ENCODE measurements at places on chromosomes 5 and 9.

DNA sequence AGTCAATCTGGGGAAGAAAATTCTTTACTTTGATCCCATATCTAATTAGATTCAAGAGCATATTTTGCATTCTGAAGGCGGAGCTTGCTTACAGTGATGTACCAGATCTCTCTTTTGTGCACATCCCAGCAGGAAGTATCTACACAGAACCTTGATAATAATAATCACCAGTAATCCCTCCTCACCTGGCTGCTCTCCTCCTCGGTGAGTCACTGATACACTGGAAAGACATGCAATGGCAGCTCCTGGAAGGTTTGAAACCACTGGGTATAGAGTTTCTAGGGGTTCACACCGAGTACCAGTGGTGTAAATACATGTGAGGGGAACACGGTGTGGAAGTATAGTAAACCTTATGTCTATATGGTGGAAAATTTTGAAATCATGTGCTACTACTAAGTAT, 205.5 kb upstream of the TARS1 start:
- DNase-seq = no peak

DNA sequence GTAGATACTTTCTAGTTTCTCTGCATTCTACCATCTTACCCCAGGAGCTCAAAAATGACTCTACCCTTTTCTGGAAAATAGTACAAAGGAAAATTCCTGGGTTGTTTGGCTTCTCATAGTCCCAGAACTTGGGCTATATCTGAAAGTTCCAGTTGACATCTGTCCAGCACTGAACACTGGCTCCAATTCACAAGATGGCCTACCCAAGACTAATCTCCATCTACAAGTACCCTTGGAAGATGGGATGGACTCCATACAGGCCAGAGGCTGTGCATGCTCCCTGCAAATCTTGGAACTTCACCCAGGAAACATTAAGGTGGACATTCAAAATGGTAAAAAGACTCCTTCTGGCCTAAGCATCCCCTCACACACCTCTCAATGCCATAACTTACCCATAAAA, 427.1 kb downstream of the DTWD2 start:
- no peak for DNase-seq

- DNase-seq = no peak
Observed at GRCh38 chr5:164233791-164234190, 728.4 kb downstream of the MAT2B start.

GRCh38 chr5:157088342-157088990, 20.4 kb downstream of the HAVCR2 start:
- no peak for DNase-seq

GRCh38 chr9:114574438-114574837, 13.1 kb upstream of the ATP6V1G1 start:
- no peak for DNase-seq

DNA sequence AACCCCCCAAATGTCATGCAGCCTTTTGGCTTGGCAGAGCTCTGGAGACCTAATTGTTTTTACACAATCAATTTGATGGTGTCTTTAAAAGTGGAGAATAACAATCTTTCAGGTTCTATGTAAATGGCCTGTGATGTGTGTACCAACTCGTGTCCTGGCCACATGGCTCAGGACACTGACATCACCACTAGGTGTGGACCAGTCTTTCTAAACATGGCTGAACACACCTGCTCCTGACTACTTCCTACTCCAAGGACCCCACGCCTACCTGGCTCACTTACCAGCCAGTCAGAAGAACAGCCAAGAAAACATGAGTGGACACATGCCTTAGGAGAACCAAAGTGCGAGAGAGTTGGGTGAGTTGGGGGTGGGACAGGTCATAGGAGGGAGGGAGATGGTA, 71.2 kb downstream of the WDR41 start:
- no peak for DNase-seq

DNA sequence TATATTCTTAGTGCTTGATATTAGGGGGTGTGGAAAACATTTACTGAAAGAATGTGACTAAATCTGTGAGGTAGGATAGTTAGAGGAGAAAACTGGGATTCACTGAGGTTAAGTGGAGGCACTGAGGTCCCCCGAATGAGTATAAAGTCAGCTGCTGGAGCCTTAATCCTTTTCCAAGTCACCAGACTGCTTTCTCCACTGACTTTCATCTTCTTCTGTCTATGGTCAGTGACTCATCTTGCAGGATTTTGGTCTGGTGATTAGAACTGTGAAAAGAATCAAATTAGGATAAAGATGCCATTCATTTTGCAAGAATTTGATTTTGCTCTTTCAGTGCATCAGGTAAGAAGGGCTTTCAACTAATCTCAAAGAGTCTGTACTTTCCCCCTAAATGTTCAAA, 89.3 kb upstream of the ALDH1A1 start:
- no peak for DNase-seq

DNA sequence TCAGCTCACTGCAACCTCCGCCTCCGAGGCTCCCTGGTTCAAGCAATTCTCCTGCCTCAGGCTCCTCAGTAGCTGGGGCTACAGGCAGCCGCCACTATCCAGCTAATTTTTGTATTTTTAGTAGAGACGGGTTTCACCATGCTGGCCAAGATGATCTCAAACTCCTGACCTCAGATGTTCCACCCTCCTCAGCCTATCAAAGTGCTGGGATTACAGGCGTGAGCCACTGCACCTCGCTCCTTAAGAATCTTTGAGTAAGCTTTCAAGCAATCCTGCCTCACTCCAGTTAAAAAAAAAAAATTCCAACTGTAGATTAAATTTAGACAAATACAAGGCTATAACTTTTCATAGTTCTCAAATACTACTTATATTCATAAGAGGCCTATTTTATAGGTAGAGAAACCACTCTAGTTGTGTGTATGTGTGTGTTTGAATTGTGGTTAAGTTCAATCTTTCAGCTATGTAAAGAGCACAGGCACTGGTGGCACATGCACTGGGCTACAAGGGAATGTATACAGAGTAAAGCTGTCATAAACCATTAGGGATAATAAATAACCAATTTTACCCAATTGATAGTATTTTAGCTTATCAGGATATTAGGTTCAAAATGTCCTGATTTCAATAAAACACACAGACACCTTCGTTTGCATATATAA, 50.6 kb upstream of the RAPGEF6 start:
- DNase-seq = no peak

DNA sequence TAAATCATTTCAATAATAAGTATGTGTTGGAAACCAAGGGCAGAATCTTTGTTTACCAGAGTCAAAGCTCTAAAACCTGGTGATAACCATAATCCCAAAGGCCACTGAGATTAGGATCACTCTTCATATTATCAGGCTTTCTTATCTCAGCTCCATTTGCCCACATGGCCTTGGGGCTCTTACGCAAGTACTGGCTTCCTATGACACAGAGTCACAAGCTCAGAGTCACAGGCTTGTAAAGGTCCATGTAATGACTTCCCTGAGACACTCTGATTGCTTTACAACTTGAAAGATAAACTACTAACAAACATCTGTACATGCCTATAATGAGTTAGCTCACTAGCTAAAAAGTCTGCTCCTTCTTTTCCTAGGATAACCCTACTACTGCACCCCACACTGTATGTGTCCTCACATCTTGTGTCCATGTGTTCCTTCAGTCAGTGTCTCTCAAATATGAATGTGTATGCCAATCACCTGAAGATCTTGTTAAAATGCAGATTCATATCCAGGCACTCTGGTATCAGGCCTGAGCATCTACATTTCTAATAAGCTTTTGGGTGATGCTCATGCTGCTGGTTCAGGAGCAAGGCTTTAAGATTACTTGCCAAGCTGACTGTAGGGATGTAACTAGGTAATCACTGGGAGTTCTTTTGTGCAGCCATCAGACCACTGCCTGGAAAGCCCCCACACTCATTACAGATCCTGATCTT, 28.4 kb downstream of the SEMA6A start:
- DNase-seq = no peak

- no peak for DNase-seq
Observed at GRCh38 chr9:128371630-128372117, 500 bp downstream of the URM1 start.

GRCh38 chr9:76423216-76424177, 29.3 kb upstream of the RFK start:
- no peak for DNase-seq

GRCh38 chr5:16880547-16880946, 55.5 kb downstream of the MYO10 start:
- DNase-seq = no peak

DNA sequence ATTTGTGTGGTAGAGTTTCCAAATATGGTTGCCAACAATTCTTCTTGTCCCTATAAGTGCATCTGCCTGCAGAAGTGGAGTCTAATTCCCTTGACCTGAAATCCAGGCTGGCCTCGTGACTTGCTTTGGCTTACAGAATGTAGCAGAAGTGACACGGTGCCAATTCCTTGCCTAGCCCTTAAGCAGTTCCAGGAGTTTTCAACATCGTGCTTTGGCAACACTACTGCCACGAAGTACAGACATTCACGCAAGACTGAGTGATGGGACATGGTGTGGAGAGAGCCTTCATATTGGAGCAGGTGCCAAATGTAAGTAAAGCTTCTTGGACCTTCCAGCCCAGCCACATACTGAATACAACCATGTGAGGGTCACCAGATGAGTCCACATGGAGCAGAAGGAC, 92.9 kb upstream of the NEK6 start:
- DNase-seq = no peak

DNA sequence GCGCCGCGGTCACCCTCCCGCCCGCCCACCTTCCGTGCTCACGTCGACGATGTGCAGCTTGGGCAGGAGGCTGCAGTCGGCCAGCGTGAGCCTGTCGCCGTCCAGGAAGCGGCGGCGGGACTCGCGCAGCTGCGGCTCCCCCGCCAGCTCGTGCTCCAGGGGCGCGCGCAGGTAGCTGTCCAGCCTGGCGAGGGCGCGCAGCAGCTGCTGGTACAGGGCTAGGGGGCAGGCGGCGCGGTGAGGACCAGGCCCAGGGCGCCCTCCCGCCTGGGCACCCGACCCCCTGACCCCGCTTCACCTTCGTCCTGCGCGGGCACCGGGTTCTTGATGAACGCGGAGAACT, 1.5 kb downstream of the CLIC3 start:
- DNase-seq = no peak

GRCh38 chr9:83425240-83425639, 113.0 kb downstream of the FRMD3 start:
- peak; percentile 15 for DNase-seq

DNA sequence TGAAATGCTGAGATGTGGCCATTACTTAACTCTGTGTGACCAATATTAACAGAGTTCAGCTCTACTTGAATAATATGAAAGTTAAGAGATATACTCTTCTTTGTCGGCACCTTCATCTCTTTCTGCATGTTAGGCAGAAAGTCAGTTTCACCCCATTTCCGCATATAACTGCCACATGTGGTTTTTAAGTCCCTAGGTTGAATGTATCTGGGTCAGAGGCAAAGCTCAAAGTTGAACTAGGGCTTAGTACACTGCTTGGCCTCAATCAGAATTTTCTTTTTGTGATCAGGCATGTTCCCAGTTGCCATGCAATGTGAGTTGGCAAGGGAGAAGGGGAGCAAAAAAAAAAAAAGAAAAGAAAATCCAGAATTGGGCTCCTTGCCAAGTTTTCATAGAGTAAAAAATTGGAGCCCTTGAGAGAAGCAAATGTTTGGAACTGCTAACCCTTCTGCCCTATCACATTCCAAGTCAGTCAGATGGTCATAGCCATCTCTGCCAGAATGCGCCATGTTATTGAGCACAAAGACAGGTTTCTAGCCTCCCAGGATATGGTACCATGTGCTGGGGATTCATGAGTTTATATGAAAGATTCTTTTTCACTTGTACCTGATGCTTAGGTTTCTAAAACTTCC, 251.2 kb upstream of the RORB start:
- DNase-seq = no peak

GRCh38 chr5:2549354-2549753, 202.1 kb downstream of the IRX2 start:
- no peak for DNase-seq

GRCh38 chr9:89593727-89594427, 10.9 kb upstream of the GADD45G start:
- DNase-seq = peak; percentile 86

DNA sequence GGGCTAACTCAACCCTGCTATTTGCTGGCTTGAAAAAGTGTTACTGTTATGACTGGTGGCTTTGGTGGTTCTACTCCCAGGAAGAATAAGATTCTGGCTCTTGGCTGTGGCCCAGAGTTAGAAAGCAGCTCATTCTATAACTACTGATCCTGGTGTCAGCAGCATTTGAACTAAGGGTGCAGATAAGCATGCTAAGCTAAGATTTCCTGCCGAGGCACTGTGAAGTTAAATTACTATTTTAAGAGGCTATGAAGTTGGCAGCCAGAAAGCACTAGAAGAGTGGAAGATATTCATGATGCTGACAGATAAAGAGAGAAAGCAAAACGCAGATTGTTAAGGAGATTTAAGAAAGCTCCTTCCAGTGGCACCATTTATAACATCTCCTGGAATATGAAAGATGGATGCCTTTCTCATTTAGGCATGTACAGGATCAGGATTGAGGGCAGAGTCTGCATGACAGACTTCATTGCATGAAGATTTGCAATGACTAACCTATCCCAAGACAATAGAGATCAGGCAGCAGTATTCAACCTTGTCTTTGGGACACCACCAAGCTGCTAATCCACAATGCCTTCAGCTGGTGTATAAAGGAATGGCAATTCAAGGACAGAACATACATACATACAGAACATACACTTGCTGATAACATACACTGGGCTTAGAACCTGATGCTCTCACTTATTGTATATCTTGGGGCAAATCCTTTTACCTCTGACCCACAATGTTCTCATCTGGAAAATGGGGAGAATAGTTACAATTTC, 11.7 kb downstream of the BRINP1 start:
- no peak for DNase-seq

DNA sequence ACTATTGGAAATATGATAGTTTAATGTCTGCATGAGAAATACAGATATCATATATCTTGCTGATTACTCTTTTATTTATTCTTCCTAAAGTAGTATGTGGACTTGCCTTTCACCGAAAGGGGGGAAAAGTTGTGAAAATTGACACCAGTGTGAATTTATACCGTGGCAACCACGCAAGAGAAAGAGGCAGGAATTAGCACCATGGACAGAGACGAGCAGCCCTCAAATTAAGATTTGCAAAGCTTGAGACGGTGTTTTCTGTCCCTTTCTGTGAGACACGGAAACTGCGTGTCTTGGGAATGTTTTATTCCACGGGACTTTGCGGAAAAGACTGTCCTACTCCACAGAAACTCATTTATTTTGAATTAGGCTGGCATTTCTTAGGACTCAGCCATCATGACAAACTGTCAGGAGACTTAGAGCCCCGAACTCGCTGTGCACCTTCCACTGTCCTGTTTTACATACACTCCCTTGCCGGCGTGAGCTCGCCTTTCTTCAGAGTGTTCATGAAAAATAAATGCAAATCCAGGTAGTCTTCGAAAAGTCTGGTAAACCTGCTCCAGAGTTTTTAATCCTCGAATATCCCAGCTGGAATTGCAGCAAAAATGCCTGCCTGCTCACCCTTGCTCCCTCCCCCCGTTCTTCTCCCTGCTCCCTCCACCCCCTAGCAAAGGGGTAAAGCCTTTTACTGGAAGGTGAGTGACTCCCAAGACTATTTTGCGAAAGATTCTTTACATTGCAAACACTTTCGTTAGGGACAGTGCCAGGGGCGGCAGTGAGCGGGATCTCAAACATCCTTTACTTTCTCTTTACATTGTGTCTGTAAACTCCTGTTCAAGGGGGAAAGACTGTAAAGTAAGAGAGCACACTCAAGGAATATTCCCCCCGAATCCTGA, 3.8 kb upstream of the ELAVL2 start:
- DNase-seq = no peak

GRCh38 chr5:135993880-135994636, 34.7 kb upstream of the TGFBI start:
- DNase-seq = no peak
